NCI-H226 (cell line): ENCODE measurements at places on chromosomes 2 and 18.
A peak's percentile ranks its signal among the peaks of the same experiment; 100 is the strongest.

- no peak for DNase-seq
Measured at GRCh38 chr2:230821261-230821990, 43.3 kb upstream of the ITM2C start.

DNA sequence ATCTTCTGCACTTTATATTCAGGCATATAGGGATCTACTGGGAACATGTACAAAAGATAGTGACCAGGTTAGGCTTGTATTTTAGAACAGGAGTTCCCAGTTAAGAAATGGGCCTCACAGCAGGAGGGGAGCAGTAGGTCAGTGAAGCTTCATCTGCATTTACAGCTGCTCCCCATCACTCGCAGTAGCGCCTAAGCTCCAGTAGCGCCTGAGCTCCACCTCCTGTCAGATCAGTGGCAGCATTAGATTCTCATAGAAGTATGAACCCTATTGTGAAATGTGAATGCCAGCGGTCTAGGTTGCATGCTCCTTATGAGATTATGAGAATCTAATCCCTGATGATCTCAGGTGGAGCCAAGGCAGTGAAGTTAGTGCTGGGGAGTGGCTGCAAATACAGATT is 224.4 kb upstream of the CYRIA start:
- DNase-seq = peak; percentile 5

- peak; percentile 90 for DNase-seq
Measured at GRCh38 chr2:10538224-10538894, 90.2 kb upstream of the ODC1 start.

- DNase-seq = no peak
Measured at GRCh38 chr2:233999182-233999581, 51.3 kb upstream of the SPP2 start.
